AG04449 (cell line): ENCODE measurements at places on chromosomes 2 and 18.
A peak's percentile ranks its signal among the peaks of the same experiment; 100 is the strongest.

DNA sequence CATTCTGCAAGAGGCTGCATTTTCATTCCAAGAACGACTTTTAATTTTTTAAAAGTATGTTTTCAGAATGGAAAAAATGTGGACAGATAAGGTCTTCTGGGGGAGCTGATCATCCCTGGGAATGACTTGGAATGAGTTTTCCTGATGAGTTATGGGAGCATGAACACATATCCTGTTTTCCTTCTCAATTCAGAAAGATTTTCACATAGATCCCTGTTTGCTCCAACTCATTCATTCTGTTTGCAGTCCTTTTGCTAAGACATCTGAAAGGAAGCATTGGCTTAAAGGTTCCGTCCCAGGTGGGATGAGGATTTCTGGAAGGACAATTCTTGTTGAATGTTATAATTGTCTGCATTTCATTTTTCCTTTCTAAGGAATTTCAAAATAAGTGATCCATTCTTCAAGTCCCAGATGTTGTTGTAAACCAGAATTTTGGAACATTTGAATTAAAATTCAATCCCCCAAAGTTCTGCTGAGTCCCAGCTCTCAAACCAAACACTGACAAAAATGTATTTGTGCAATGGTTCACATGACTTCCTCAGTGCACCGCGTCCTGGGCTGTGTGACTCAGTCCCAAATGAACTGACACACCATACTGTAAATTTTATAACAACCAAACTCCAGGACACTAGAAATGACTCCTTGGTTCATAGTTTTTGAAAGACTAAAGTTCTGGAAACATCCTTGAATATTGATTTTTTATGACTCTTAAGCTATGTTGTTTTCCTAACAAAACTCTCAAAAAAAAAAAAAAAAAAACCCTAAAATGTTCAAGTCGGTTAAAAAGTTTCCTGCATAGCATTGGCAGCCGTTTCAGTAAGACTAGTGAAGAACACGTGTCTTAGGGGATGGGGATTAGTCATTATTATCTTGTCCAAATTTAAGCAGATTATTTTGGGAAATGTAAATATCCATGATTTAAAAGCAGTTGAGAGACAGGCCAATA lies 281.8 kb upstream of the TCF4 start:
- DNase-seq: no peak

GRCh38 chr2:219480004-219480403 lies 18.7 kb upstream of the GMPPA start:
- no peak for DNase-seq

DNA sequence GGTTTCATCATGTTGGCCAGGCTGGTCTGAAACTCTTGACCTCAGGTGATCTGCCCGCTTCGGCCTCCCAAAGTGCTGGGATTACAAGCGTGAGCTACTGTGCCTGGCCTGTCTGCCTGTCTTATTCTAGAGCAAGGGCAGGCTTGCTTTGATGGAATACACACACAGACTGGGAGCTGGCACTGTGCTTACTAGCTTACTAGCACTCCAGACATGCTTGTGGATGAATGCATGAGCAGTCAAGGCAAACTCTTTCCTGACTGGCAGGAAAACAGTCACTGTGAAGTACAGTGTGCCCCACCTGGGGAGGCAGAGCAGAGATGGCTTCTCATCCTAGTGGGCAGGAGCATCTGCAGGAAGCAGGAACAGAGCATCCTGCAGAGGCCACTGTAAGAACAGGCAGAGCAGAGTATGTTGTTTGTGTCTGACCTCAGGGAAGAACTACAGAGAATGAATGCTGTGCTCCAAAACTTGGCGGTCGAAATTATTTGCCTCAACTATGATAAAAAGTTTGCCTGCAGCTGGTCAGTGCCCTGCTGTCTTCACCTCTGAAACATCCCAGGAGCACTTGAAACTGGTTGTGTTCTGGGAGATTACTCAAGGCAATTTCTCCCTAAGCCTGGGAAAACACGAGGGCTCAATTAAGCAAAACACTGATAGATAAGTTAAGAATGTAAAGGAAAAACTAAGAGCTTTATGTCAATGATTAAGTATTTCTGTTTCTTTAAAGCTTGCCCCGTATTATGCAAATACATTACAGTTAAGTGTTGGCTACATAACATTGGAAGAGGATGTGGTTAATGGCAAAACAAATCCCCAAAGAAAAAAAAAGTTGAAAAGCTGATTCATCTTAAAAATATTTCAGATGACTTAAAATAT lies 102.4 kb downstream of the VAPA start:
- peak; percentile 98 for DNase-seq

- DNase-seq: no peak
Measured at GRCh38 chr18:60188958-60189357, 183.6 kb downstream of the MC4R start.

DNA sequence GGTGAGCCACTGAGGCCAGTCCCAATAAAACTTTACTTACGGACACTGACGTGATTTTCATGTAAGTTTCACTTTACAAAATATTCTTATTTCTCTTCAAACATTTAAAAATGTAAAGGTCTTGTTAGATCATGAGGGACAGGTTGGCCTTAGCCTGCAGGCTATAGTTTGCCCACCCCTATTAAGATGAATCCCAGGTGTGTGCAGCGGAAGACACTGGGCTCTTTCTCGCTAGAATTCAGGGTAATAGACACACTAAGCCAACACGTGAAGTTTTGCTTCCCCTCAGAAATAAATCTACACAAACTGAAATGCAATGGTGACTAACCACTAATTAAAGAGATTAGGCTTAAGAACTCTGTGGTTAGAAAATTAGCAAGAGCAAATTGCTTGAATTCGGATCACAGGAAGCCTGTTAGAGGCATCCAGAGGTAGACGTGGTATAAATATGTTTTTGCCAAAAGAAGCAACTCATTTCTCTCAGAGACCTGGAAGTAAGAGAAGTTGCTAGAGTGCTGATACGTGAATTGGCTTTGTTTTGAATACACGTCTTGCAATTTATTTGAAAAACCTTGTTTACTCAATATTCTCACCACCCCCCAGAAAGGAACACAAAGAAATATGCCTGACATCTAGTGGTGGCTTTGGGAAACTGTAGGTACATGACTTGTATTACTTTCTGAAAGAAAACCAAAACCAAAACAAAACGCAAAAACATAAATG lies 151.6 kb downstream of the DTNB start:
- peak; percentile 34 for DNase-seq

DNA sequence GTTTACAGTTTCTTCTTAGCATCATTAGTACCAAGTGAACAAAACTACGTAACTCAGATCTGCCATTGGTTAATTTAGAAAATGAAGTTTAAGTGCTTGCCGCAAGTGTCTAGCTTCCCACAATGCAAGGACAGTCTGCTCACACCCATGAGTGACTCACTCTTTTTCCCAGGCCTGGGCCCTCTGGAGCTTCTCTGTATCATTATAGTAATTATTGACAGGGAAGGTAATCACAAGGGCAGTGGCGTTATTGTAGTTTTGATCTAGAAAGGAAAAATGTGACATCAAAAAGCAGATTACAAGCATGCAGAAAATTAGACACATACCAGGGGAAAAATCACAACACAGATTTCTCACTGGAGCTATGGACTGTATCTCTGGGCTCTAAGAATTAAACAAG lies 38.5 kb downstream of the NPC1 start:
- no peak for DNase-seq

GRCh38 chr2:145028101-145028920 lies 508.4 kb upstream of the ZEB2 start:
- no peak for DNase-seq

DNA sequence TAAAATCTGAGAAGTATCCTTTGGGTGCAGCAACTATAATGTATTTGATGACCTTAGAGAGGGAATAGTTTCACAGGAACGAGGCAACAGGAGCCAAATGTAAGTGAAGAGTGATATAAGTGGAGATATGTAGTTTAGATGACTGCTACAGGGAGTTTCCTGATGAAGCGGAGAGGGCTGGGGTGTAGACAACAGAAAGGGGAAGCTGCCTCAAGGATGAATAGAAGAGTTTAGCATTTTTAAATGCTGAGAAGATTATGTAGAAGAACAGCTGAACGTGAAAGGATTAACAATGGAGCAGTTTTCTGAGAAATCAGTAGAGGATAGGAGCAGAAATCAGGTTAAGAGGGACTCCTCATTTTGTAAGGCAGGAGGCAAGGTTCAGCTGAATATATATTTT lies 133.3 kb downstream of the LCLAT1 start:
- no peak for DNase-seq

- no peak for DNase-seq
Measured at GRCh38 chr2:106160786-106161261, 33.3 kb downstream of the UXS1 start.

- DNase-seq: no peak
Measured at GRCh38 chr2:32489061-32489460, 132.2 kb downstream of the BIRC6 start.

DNA sequence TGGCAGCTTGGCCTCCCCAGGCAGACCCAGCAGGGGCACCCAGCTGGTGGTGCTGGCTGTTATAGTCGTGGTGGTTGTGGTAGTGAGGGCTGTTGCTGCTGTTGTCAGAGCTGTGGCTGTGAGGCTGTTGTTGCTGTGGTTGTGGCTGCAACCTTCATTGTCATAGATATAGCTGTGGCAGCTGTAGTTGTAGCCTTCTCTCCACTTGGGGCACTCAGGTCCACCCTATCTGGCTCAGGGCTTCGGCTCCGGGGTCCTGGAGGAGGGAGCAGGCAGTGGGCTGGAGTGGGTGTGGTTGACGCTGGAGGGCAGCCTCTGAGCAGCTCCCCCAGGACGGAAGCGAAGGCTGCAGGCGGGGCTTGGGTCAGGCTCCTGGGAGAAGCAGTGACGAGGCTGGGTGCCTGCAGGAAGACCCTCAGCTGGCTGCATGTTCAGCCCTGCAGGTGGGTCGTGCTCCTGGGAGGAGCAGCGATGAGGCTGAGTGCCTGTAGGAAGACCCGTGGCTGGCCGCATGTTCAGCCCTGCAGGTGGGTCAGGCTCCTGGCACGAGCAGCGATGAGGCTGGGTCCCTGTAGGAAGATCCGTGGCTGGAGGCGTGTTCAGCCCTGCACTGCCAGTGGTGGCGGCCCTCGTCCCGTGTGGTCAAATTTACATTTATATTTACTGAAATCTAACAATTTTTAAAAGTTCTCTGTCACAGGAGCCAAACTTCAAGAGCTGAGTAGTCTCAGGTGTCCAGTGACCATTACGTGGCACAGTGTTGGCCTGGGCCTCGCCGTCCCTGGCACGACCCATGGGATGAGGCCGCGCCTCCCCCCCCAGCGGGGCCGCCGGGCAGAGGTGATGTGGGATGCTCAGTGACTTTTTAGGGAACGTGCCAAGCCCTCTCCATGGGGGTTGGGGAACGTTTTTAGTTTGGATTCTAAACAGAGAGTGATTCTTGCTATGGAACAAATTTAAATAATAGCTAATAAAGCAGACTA lies 79.2 kb upstream of the PXDN start:
- DNase-seq: no peak

GRCh38 chr2:133943108-133943507 lies 310.8 kb upstream of the MGAT5 start:
- no peak for DNase-seq

- DNase-seq: no peak
Measured at GRCh38 chr2:59538398-59538911, 1015.0 kb downstream of the BCL11A start.

GRCh38 chr2:119756837-119757236 lies 2.9 kb upstream of the PTPN4 start:
- peak; percentile 26 for DNase-seq
